Stimulated activated CD8-positive, alpha-beta memory T cell treated with anti-CD3 and anti-CD28 coated beads, Interleukin-7, amount 100 ng/mL, for 48 hours (primary cell): ENCODE measurements at places on chromosomes 1 and 21.

- no peak for DNase-seq
Observed at GRCh38 chr1:242567596-242567995, 43.1 kb upstream of the PLD5 start.

- no peak for DNase-seq
Observed at GRCh38 chr1:62433861-62434617, 2.8 kb upstream of the USP1 start.

DNA sequence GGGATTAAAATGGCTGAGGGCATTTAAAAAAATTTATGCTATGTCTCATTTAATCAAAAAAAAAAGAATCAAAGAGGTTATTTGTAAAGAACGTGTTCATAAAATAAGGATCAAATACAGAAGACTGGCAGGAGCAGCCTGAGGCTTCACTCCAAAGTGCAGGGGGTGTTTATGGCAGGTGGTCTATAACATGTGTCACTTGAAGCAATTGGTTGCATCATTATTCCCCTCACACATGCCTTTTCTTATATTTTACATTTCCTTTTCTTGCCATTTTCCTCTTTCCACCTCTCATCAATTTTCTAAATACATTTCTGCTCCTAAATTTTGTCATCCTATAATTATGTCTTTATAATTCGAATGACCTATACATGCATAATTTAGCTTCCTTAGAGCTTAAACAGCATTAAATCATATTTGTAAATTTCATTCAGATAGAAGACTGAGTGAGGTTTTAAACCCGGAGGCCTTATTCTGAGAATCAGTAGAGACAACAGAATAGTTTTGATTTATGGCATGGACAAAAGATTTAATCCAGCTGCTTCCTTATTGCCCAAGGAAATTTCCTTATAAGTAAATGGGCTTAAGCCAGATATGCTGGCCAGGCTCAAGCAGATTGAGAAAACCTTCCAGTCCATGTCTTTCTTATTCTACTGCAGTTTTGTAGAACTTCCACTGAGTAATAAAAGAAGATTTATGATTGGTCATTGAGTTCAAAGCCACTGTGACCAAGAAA lies 322.8 kb downstream of the TGFB2 start:
- DNase-seq, result no peak

DNA sequence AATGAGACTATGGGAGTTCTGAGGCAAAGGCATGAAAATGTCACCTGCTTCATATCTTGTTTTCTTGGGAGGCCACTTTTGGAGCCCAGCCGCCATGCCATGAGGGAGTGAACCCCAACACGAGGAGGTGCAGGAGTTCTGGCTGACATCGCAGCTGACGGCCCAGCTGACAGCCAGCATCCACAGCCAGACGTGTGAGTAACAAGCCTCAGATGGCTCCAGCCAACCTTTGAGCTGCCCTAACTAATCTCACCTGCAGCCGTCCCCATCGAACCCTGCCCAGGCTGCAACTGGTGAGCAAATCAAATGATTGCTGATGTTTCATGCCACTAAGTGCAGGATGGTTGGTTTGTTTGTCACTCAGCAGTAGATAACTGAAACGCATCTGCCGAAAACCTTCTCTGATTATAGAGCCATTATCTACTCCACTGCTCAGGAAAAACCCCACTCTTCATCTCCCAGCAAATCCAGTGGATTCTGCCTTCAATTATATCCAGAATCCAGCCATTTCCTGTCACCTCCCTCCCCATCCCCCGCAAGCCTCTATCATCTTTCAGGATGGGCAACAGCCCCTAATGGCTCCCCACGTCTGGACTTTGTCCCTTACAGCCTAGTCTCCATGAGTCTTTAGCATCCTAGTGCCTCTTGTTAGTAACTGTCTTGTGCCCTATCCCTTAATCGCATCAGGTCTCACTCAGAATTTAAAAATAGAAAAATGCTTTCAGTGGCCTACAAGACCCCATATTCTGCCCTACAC lies 18.5 kb upstream of the RAB4A start:
- DNase-seq, result no peak

GRCh38 chr1:170134521-170134920 lies 11.2 kb upstream of the NTMT2 start:
- DNase-seq, result no peak

GRCh38 chr21:16426936-16427335 lies 697.2 kb downstream of the USP25 start:
- no peak for DNase-seq

- no peak for DNase-seq
Observed at GRCh38 chr1:101507547-101507971, 270.7 kb downstream of the S1PR1 start.

DNA sequence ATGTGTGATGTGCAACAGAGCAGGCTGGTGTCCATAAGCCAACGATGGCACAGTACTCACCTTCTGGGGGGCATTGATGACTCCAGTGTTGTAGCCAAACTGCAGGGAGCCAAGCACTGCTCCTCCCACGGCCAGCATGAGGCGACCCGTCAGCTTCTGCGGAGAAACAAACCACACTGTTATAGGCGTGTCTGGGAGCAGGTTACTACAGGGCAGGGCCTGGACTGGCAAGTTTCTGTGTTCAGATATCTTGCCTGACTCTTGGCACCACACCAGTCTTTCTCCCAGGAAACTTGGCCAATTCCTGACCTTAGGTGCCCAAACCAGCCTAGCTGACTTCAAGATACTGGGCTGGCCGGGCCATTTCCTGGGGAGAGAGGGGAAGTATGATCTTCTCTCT lies 15.5 kb downstream of the SLC2A1 start:
- DNase-seq, result no peak

GRCh38 chr1:235408503-235408960 lies 41.3 kb downstream of the TBCE start:
- DNase-seq, result no peak

DNA sequence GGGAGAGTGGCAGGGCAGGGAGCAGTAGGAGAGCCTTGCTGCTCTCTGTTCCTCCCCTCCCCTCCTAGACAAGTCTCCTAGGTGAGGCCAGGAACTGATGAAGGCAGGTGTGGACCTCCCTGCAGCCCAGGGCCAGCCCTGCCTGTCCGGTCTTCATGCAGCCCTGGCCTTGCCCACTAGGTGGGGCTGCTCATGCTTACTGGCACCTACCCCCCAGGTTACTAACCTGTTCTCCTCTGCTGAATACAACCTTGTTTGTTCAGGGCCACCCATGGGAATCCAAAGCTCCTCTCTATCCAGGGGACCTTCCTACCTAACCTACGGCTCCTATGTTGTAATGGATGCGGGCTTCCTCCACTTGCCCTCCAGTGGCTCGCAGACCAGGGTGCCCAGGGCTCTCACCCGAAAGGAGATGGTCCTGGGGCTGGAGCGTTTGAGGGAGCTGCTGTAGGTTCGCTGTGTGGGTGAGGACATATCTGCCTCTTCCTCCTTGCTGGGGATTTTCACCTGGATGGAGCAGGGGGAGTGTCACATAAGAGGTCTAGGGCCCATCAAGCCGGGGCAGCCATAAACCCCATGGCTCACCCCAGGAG lies 7.9 kb upstream of the TNNT2 start:
- DNase-seq, result no peak

DNA sequence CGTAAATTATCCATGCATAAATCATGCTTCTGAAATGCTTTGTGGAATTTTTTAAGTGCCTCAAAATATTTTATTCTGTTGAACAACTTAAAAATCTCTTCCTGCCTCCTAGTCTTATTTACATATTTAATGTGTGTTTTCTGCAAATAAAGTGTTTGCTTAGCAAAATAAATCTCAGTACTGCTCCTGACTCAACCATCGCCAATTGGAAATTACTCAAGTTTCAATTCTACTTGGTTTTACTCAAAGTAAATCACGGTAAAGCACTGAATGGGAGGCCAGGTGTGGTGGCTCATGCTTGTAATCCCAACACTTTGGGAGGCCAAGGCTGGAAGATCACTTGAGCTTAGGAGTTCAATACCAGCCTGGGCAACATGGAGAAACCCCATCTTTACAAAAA lies 152.2 kb upstream of the NR5A2 start:
- no peak for DNase-seq

- no peak for DNase-seq
Observed at GRCh38 chr21:21268061-21268471, 269.9 kb downstream of the NCAM2 start.

- no peak for DNase-seq
Observed at GRCh38 chr1:57683037-57683942, 259.4 kb upstream of the DAB1 start.

DNA sequence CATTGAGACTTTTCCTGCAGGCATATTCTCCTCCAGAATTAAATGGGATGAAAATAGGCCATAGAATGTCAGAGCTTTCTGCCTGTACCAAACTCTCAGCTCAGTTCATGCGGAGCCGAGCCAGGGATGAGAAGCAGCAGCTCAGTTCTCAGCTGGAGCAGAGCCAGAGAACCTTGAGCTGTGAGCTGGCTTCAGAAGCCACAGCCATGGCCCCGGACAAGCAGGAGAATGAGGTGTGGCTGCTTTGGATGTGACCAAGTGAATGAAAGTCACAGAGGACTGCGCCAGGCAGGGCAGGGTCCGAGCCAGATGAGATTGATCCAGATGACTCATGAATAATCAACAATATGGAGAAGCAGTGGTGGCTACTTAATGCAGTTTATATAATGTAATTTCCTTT lies 633.8 kb downstream of the NCAM2 start:
- no peak for DNase-seq

GRCh38 chr21:16376673-16377072 lies 646.9 kb downstream of the USP25 start:
- no peak for DNase-seq

DNA sequence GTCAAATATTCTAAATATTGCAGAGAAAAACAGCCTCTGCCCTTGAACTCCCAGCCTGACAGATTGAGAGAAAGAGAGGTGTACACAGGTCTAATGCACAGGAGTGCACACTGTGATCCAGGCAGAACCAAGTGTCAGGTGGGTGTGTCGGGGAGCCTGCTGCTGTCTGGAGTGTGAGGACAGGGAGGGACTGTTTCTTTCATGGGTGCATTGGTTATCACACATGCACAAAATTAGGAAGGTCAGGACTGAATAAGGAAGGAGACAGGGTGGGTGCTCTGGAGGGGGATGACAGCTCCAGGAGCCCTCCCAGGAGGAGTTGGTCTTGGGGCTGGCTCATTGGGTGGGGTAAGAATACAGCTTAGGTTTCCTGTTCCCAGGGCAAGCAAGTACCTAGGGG lies 13.3 kb upstream of the PINK1 start:
- no peak for DNase-seq

DNA sequence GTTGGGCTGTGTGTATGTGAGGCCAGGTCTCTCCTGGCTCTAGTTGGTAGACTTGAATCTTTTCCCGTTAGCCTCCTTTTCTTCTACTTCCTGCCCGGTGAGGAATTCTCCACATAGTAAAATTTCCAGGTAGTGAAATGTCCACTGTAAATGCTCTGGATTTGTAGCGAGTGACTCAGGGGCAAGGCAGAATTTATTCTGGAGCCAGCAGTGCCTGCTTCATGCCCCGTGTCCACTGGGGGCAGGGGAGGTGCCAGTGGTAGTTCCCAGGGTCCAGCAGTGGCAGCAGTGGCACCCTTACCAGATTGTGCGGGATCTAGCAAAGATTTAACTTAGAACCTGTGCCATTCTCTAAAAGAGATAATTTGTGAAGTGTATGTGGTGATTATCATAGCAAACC lies 74.5 kb upstream of the USP24 start:
- DNase-seq, result no peak

- no peak for DNase-seq
Observed at GRCh38 chr1:43396059-43396458, 6.4 kb downstream of the SZT2 start.

DNA sequence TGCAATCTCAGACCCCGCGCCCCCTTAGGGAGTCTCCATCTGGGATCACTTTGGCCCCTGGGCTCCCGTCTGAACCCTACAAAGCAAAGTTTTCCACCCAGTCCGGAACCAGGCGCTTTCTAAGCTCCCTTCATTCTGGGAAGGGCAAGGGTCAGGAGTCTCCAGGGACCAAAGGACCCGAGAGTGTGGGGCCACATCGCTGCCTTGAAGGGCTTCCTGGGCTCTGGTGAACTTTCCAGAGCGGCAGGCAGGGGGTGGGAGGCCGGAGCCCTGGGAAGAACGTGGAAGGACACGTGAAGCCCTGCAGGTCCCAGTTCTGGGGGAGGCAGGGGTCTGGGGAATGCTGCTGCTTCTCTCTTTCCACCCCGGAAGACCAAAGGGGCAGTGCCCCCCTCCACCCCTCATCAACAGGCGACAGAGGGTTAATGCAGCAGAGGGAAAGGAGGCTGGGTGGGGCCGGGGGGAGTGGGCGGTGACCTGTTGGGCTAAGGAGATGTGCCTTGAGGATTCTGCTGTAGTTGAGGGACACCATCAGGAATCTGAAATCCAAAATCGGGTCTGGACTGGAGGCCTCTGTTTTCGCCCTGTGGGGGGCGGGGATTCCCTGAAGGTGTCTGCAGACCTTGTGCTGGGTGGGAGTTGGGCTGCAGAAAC lies 734 bp downstream of the CDK18 start:
- no peak for DNase-seq

GRCh38 chr21:42107881-42108553 lies 36.9 kb downstream of the UMODL1 start:
- DNase-seq, result peak; percentile 31

DNA sequence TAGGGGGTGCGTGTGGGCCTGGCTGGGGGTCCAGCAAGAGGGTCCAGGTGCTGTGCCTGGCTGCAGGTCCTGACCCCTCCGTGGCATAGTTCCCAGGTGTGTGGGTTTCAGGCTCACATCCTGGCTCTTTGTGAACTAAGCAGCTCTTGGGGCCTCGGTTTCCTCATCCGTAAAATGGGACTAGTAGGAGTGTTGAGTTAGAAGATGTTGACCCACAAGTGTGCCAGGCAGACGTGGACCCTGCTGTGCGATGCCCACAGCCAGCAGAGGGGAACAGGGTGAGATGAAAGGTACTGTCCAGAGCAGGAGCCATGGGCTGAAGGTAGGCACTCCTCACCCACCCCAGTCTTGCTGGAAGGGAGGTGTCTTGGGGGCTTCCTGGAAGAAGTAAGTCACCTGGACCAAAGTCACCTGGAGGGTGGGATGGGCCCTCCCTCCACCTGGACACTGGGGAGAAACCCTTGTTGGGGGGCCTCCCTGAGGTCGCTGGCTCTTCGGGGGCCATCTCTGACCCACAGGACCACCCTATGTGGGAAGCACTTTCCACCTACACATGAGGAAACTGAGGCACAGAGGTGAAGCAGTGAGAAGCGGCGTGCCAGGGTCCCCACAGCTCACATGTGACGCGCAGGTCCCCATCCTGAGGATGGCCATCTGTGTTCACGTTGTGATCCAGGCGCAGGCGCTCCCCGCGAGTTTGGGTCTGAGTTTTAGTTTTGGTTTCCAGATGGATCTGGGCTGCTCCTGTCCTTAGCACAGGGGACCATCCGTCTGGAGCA lies 1.4 kb downstream of the ARHGEF16 start:
- no peak for DNase-seq

DNA sequence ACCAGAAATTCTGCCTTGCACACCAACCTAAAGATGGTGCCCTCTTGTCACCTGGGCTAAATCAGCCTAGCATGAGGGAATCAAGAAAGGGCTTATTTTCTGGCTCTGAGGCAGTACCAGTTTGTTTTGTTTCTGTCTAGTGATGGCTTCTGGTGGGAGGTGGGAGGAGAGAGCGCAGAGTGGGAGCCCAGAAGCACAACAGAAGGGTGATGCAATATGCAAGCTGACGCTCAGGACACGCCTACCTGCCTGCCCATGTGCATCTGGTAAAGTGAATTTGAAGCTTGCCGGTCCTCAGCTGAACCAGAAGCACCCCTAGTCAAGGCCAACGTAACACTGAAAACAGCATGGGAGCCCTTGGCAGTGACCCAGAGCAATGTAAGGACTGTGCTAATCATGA lies 138.4 kb upstream of the TIAM1 start:
- no peak for DNase-seq
